Amygdala (tissue), 56 donors: ENCODE measurements at places on chromosomes 2 and 18.

GRCh38 chr2:42913280-42913878 is 121.0 kb upstream of the HAAO start:
- no peak for DNase-seq

DNA sequence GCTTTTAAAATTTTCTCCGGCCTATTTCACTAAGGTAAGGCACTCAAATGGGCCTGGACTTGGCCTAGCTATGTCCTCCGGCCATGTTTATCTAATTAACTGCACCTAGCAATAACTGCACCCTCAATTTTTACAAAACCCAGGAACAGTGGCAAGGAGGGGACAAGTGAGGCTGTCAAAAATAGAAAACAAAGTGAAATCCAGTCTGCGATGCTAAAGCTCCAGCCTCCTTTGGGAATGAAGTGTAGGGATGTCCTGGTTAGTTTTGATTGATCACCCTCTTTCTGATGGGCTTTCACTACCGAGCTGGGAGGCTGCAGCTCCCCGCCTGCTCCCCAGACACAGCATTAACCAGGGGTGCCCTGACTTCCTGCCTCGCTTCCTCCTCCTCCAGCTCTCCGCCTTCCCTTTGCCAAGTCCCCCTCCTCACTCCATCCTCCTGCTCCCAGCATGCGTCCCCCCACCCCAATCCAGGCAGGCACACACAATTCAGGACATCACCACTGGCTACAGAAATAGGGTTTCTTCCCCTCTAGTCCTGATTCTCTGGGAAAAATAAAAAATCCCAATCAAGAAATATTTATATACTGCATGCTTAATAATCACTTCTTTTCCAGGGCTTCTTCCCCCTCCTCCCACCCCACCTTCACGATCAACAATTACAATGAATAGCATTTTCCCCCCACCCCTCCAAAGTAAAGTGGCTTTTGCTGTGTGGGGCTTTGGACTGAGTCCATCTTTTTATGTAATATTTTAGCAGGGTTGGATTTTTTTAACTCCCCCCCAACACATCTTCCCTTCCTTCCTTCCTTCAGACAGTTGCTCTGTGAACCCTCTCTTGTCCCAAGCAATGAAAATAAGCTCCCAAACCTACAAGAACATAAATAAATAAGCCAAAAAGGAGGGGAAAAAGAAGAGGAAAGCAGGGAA is 3.3 kb upstream of the POU3F3 start:
- DNase-seq = no peak

DNA sequence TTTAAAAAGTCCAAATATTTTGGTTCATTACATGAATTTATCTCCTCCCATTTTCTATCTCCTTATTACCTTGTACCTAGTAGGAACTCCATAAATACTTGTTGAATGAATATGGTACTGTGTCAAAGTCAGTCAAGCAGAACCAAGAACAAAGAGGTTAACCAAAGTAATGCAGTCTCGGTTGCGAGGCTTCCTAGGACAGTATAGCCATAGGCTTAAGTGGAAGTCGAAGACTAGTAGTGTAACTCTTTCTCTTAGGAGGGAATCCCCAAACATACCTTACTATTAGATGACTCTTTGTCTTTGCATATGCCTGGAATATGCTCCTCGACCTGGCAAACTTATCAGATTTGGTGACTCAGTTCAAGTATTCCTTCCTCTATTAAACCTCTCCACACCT is 4.8 kb downstream of the LIPT1 start:
- DNase-seq = no peak

GRCh38 chr2:232026910-232027309 is 65.4 kb downstream of the DIS3L2 start:
- no peak for DNase-seq

GRCh38 chr2:46780801-46781445 is 134.7 kb downstream of the MCFD2 start:
- DNase-seq = no peak

- no peak for DNase-seq
Measured at GRCh38 chr2:233992513-233993217, 57.8 kb upstream of the SPP2 start.

DNA sequence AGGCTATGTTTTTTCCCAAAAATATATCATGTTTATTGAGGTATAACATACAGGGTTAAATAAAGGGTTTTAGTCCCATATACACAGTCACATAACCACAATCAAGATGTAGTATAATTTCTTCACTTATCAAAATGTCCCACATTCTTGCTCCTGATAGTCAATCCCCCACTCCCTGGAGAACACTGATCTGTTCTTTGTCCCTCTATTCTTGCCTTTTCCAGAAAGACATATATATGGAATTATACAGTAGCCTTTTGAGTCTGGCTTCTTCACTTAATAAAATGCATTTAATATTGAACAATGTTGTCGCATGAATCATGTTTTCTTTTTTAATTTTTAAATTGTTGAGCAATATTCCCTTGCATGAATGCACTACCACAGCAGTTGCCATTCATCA is 1059.7 kb downstream of the TSN start:
- no peak for DNase-seq

DNA sequence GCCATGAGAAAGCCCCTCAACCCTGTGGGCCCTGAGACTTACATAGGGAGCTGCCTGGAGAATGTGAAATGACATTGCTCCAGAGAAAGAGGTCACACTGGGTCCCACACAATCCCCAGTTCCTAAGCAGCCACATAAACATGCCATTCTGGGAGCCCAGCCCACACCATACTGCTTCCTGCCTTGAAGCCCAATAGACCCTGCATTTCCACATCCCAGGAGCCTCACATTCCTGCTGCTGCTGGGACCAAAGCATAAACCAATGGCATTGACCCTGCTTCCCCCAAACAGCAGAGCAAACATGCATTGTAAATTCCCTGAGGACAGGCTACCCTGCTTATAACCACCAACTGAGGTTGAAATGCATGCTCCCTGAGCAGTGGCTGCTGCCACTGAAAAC is 1117.6 kb upstream of the SLC39A10 start:
- DNase-seq = no peak

- no peak for DNase-seq
Measured at GRCh38 chr2:212242724-212243123, 295.9 kb downstream of the ERBB4 start.

DNA sequence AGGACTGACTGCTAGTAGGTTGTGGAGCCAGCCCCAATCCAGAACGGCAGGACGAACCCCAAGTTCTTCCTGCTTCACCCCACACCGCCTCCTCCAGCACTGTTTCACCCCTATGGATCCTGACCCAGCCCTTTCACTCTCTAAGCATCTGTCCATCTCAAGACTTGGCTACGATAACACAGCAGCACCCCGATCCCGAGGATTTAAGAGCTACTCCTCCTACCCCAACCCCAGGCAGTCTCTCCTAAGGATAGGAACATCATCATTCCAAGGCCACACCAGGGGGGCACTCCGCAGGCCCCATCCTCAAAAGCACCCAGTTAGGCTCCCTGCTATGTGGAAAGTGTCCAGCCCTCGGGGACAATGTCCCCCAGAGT is 645 bp downstream of the KCTD18 start:
- no peak for DNase-seq

DNA sequence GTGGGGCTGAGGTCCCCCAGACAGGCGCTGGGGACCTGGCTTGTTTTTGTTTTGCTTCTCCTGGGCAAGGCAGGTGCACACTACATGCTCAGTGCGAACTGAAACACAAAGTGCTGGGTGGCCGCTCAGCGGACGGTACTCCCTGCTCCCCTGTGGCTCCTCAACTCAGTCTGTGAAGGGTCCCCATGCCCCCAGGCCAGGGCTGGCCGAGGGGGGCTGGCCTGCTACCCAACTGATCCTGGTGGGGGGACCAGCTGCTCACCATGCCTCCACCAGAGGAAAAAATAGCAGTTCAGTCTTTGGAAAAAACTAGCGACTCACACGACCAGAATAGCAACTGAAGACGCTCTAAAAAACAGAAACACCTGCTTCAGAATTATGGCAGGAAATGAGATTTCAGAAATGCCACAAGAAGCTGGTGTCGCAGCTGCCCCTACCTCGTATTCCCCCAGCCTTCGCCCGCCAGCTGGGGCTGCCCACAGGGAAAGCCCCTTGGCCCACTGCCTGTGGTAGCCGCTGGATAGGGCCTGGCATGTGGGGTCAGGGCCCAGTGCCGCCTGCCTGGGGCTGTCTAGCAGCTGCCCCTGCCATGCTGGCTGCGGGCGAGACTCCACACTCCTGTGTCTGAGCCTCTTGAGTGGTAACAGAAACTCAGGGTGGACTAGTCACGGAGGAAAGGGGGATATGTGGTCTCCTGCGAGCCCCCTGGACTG is 43.7 kb downstream of the MEX3C start:
- no peak for DNase-seq

GRCh38 chr2:80298954-80299353 is 5.6 kb downstream of the LRRTM1 start:
- DNase-seq = no peak

DNA sequence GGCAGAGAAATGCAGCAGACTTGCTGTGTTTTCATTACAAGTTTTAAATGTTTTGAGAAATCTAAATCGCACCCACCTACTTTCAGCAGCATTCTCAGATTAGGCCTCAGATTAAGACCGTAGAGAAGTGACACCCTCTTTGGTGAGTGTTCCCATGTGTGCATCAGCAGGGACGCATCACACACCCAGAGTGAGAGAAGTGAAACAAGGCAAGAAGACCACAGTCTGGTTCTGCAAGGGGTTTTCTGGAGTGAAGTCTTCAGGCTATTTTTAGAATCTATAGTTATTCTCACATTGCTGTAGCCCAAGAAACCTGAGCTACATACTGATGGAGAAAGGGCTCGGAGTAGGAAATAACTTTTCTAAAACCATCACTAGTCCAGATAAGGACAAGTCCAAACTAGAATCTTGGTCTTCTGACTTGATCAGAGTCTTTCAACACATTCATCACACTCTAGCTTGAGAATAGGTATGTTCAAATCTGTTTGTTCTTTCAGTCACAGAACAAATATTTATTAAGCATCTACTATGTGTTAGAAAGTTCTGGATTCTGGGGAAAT is 1216.6 kb upstream of the PIK3C3 start:
- DNase-seq = no peak

DNA sequence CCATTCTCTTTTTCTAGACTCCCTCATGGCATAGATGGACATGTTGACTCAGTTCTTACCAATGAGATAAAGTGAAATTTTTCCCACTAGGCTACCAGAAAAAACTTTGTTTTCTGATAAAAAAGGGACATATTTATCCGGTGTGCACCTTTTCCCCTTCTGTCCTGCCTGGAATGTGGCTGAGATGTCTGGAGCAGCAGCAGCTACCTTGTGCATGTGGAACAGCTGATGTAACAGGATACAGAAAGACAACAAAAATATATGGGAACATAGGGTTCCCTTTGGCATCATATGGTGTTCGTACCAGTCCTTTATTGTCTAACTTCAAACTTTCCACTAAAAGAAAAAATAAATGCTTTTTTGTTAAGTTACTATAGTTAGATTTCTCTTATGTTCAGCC is 460.2 kb upstream of the HS6ST1 start:
- DNase-seq = no peak

GRCh38 chr18:7516266-7517117 is 50.6 kb upstream of the PTPRM start:
- no peak for DNase-seq

- no peak for DNase-seq
Measured at GRCh38 chr2:223865124-223865523, 27.7 kb upstream of the AP1S3 start.

GRCh38 chr2:168731616-168732015 is 70.8 kb upstream of the NOSTRIN start:
- no peak for DNase-seq

- DNase-seq = no peak
Measured at GRCh38 chr2:79181617-79182016, 22.1 kb upstream of the REG3A start.

GRCh38 chr2:188517549-188518215 is 226.0 kb downstream of the GULP1 start:
- no peak for DNase-seq
